ENCODE measurements at places on chromosomes 6 and 20.

- no peak for DNase-seq
Observed at GRCh38 chr20:40572251-40572650, 116.8 kb downstream of the MAFB start.

- DNase-seq, result no peak
Observed at GRCh38 chr20:36408219-36408618, 102.1 kb downstream of the DLGAP4 start.

DNA sequence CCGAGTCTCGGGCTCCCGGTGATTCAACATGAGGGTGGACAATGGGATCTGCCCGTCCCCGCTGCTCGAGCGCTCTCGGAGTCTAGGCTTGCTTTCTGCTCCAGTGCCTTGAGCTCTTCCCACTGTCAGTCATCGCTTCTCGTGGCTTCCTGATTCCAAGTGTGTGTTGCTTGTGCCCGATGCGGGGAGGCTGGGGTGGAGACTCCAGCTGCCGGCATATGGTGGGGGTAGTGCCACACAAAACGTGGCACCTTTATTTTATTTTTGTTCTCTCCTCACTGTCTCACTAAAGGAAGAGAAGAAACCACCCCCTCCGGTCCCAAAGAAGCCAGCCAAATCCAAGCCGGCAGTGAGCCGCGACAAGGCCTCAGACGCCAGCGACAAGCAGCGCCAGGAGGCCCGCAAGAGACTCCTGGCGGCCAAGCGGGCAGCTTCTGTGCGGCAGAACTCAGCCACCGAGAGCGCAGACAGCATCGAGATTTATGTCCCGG lies 14.8 kb upstream of the MYL9 start:
- DNase-seq, result no peak

GRCh38 chr6:149320796-149321195 lies 3.3 kb downstream of the TAB2 start:
- DNase-seq, result no peak

DNA sequence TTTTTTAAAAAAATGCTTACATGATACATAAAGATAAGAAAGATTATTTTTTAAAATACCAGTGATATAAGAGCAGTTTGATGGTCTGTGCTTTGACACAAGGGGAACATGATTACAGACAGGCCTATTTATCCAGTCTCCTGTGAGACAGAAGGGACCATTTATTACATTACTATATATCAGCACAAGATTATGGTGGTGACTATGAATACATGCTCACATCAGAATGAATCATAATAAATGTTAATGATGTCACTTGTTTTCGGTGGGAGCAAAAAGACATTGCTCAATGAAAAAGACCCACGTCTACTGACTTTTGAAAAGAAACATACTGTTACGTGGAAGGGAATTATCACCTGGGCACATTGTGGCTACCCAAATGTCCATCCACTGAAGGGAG lies 455.1 kb downstream of the CDC5L start:
- DNase-seq, result no peak

- no peak for DNase-seq
Observed at GRCh38 chr6:41408576-41408975, 73.2 kb downstream of the NCR2 start.

DNA sequence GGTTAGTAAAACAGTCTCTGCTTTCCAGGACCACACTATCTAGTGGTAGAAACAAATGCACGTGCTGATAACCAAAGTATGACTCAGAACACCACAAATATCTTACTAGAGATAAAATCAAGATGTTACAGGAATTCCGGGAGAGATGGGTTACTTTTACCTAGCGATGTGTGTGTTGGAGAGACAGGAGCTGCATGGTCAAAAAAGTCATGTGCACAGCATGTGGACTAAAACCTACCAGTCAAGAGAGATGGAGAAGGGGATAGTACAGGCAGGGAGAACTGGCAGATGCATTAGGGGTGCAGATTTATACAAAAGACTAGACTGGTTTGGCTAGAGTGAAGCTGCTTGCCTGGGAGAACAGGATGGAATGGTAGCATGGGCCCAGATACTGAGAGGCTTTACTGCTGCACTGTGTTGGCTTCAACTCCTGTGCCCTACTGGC lies 75.3 kb upstream of the MRAP2 start:
- DNase-seq, result no peak

GRCh38 chr6:40715570-40716403 lies 128.6 kb upstream of the LRFN2 start:
- no peak for DNase-seq

Data from CD4-positive, alpha-beta T cell treated with Interleukin-6 at 100 ng/mL for 8 hours (primary cell).